Brain pericyte (primary cell): ENCODE measurements at places on chromosomes 7 and 10.

- DNase-seq: no peak
Observed at GRCh38 chr7:150357270-150357669, 11.4 kb upstream of the REPIN1 start.

DNA sequence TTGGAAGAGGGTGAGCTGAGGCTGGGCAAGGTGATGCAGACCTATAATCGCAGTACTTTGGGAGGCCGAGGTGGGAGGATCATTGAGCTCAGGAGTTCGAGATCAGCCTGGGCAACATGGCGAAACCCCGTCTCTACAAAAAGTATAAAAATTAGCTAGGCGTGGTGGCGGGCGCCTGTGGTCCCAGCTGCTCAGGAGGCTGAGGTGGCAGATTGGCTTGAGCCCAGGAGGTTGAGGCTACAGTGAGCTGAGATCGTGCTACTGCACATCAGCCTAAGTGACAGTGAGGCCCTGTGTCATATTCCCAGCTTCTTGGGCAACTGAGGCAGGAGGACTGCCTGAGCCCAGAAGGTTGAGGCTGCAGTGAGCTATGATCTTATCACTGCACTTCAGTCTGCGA lies 13.6 kb downstream of the BMPR1A start:
- no peak for DNase-seq

DNA sequence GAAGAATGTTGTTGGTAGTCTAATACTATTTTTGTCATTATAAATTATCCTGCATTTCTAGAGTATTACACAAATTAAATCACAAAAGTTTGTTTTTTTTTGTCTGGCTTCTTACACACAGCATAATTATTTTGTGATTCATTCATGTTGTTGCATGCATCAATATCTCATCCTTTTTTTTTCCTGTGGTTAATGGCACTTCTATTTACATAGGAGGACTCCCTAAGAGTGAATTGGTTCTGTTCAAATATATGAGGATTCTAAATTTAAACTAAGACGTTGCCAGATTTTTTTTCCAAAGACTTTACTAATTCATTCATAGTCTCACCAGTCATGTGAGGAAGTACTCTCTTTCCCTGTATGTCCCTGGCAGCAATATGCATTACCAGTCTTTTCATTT lies 303.3 kb downstream of the GPR37 start:
- DNase-seq: no peak

DNA sequence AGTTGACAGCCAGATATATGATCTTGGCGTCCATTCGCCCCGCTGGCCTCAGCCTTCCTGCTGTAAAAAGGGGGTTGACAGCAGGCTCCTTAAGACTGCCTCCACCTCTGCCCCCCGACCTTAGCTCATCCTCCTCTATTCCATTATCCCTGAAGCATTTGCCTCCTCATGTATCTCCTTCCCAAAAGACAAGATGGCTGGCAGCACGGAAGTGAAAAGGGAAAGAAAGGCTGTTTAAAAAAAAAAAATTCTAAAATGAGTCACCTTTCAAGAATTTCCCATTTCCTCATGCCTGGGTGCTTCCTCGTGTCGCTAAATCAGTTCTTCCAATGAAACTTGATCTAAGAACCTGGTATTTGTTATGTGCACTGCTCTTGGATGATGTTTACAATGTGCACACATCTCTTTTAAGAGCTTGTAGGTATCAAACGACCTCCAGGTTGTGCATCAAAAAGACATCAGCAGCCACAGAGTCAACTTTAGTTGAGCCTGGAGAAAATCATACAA lies 1.7 kb downstream of the SCRN1 start:
- DNase-seq: no peak

DNA sequence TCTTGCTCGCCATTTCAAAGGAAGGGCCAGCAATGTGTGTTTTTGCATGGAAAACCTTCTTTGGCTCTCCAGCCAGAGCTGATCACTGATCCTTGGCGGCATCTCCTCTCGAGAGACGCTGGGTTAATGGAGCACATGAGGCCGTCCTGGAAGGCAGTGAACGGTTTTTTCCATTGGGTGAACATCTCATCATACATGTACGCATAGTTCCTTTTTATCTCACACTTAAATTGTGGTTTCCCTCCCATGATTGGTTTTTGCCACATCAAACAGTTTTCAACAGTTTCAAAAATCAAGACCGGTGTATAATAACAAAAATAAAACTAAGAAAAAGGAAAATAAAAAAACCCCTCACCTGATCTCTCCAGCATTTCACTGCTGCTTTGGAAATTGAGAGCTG lies 276.4 kb downstream of the TCF7L2 start:
- DNase-seq: no peak

DNA sequence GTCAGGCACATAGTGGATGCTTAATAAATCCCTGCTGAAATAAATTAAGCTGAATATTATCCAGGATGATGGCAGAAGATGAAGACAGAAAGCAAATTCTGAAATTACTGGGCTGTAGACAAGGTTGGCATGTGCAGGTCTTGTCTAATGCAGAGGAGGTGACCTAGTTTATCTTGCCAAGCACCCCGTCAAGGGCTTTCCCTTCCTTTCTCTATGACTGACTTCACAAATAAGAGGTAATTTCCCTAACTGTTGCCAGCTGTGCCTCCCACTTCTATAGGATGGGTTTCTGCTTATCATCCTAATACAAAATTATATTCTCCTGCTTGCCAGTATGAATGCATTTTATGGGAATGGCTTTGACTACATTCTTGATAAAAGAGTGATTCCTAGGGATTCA lies 38.0 kb downstream of the LHFPL3 start:
- no peak for DNase-seq

DNA sequence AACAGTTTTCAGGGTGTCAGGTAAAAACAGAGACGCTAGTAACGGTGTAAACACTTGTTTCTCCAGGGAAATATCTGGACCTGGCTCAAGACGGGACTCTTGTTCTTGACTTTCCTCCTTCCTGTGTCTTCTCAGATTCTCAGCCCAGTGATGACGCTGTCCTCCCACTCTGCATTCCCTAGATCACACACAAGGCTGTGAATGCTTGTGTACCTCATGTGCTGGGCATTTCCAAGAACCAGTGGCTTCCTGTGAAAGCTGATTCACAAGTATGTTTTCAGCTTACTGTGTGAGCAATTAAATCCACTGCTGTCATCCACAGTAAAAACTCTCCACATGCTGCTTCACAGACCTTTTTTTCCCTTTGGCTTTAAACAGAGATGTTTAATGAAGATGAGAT lies 193.8 kb upstream of the DPP6 start:
- DNase-seq: no peak

GRCh38 chr7:38506004-38506403 lies 125.2 kb downstream of the AMPH start:
- no peak for DNase-seq

DNA sequence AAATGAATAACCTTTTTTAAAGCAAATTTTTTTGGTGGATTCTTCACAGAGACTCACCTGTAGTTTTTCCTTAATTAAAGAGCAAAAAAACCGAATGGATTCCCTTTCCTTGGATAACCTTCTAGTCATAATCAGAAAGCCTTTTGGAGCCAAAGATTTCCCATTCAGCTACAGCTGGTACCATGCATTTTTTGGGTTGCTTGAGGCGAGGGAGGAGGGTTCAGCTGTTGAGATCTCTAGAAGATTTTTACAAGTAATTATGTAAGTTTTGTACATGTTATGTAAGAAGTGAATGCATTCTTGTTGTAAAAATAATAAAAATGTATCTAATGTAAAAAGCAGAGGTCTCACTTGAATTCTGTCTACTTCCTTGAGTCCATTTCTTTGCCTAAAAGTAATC lies 463.2 kb downstream of the SORCS3 start:
- no peak for DNase-seq
